Forelimb muscle (tissue), 1 donor: ENCODE measurements at places on chromosomes 4 and X.

DNA sequence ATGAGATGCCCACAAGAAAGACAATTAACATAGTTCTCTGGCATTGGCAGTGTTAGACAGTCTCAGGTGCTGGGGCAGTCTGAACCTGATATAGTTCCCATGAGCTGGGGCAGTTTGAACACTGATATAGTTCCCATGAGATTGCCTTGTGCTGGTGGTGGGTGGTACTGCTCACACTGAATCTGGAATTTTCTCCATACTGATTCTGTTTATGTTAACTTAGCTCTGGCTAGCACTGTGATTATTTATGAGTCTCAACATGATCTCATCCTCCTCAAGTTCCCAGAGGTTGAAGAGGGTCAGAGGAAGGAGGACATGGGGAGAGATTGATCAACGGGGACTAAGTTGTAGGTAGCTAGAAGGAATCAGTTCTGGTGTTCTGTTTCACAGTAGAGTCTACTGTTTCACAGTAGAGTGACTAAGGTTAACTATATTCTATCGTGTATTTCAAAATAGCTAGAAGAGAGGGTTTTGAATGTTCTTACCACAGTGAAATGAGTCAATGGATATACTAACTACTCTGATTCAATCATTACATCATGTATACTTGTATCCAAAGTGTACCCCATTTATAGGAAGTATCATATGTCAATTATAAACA, 379.9 kb downstream of the ADAM29 start:
- DNase-seq, result no peak

GRCh38 chr4:137390707-137391106, 141.6 kb downstream of the PCDH18 start:
- DNase-seq, result no peak

GRCh38 chr4:151887031-151887815, 126.4 kb upstream of the GATB start:
- DNase-seq, result no peak

DNA sequence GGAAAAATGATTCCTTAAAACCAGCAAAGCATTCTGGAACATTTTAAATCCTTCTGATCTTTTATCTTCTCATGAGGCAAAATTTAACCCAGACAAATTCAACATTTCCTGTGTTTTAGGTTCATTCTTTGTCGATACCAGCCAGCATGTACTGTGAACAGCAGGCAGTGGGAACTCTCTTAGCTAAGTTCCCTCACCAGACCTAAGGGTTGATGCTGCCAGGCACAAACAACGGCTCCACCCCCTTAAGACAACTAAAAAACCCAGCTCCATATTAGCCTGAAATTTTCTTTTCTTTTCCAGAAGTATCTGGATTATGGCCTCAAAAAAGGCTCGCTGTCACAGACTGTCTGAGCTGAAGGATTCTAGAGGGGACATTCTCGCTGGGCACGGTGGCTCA, 2.4 kb upstream of the RBM47 start:
- DNase-seq, result no peak

DNA sequence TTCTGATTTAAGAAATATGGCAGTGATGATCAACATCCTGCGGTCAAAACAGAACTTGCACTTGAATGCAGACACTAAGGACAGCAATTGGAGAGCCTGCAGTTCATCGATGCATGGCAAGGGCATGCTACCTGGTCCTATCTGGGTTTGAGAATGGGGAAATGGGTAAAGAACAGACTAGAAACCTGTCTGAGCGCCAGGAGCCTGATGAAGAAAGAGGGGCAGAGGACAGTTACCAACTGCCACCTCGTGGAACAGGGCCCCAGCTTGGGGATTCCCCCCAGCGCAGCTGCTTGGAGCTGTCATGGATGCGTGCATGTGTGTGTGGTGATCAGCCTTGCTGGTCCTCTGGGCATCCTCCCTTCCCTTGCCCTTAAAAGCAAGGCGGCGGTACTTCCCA, 30.2 kb upstream of the NKRF start:
- DNase-seq, result no peak

- DNase-seq, result no peak
Observed at GRCh38 chr4:99362768-99363167, 10.2 kb upstream of the ADH1C start.

DNA sequence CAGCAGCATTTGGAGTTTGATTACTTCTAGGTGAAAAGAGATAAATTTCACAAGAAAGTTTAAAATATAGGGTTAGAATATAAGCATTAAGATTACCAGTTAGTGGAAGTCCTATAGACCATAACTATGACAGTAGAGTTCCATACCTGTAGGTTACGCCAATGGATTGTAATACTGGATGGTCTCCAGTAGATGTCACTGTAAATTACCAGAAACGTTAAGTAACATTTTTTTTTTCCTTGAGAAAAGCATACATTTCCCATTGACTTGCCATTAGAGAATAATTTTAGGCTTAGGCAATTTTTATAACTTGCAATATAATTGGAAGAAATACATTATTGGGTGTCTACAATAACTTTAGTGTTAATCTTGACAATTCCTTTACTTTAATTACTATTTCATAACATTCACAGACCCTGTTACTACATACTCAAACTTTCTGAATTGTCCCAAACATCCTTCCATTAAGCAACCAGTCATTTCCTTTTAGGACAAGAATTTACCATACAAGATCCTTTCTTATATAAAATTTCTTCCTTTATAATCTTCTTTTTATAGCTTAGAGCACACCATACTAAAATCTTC, 304.1 kb upstream of the TECRL start:
- DNase-seq, result no peak

DNA sequence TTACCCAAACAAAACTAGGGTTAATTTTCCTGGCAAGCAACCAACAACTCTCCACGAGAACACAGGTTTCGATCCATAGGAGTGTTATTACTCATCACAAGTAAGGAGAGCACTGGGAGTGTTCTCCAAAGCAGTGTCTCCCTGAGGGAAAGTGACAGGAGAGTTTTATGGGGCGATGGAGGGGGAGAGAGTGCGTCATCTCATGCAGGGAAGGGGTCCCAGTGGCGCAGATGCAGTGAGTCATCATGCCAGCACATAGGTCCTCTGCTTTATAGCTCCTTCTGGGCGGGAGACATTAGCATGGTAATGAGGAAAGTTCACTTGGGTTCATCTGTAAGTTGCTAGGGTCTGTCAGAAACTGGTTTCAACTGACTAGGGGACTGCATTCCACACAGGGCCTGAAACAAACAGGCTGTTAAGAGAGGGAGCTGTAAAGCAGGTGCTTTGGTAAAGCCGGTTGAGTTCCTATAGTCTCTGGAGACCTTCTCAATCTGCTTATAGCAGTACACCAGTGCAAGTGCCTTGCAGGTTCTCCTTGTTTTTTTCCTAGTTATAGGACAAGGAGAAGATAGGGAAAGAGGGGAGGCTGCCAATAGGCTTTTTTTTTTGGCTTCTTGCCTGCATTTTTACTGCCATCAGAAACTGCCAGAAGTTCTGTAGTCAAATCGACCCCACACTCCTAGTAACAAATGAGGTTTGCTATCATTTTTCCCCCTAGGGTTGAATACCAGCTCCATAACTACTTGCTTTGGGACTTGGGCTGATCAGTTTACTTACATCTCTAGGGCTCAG, 12.8 kb upstream of the BOD1L1 start:
- DNase-seq, result no peak

- no peak for DNase-seq
Observed at GRCh38 chrX:134177527-134177926, 59.5 kb upstream of the CCDC160 start.

GRCh38 chrX:42943051-42943974, 165.3 kb upstream of the PPP1R2C start:
- no peak for DNase-seq

- DNase-seq, result no peak
Observed at GRCh38 chrX:118062817-118063615, 53.6 kb downstream of the KLHL13 start.

GRCh38 chr4:24533364-24533763, 51.0 kb downstream of the DHX15 start:
- DNase-seq, result no peak

DNA sequence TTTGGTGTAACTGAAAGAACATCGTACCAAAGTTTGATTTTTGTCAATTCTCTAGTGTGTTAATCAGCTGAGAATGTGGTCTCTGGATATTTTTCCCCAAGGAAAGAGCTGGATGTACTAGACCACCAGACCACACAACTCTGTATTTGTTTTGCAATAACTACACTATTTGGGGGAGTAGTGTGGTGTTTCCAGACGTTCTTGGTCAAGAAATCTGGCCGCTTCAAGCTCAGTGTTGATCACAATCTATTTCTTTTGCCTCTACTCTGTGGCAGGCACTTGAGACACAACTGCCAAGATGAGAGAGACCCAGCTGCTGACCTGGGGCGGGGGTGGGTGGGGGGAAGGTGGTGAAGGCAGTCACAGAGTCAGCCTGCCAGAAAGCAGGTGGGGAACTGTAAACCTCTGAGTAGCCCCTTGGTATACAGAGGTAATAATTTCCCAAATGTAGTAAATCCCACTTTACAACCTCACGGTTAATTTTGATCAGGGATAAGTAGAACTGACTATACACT, 30.6 kb downstream of the PTTG2 start:
- no peak for DNase-seq

DNA sequence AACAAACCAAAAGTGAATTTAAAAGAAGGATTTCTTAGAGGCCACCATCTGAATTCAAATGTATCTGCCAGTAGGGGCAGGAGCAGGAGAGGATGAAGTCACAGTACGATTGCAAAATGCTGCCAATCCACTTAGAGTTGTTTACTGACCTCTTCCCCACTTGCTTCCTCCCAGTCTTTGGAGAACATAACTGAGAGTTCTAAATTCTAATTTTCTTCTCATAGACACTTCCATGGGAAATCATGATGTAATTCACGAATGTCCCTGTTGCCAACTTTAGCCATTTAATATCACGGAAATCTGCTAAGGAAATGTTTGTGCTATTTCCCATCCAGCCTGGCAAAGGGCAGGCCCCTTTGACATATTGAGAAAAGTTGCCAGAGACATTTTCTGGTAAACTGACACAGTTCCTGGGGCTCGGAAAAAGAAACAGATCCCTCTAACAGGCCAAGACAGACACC, 33.6 kb upstream of the NOCT start:
- DNase-seq, result peak; percentile 51

- no peak for DNase-seq
Observed at GRCh38 chrX:154737136-154737535, 13.7 kb downstream of the GAB3 start.

DNA sequence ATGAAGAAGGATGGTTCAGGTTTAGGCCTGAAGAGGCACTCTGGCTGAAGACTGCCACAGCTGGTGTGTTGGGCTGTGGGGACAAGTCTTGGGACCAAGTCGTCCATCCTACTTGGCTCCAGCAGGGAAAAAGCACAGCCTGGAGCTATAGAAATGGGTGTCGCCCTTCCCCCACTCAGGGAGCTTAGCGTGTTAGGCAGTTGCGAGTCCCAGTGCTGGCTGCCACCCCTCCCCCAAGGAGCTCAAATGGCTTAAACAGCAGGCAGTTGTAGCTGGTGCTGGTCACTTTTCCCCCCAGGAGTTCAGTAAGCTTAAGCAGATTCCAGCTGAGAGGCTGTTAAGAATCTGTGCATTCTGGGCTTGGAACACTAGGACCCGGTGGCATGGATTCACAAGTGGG, 319.5 kb upstream of the POF1B start:
- DNase-seq, result no peak

DNA sequence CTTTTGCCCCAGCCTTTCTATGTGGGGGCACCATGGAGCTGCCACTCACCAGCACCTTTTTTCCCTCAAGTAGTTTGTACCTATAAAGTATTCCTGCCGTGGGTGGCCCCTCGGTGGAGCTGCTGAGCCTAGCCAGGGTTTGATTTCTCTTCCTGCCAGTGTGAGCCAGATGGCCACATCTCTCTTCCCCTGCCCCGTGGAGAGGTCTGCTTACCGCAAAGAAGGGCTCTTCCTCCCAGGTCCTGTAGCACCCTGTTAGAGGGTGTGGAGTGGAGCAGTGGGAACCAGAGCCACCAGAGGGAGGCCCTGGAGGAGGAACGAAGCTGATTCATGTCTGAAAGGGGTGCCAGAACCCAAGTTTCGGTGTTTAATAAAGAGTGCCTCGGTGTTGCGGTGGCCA, 95.4 kb downstream of the PTTG2 start:
- no peak for DNase-seq

GRCh38 chr4:2489841-2490552, 21.1 kb downstream of the RNF4 start:
- no peak for DNase-seq

DNA sequence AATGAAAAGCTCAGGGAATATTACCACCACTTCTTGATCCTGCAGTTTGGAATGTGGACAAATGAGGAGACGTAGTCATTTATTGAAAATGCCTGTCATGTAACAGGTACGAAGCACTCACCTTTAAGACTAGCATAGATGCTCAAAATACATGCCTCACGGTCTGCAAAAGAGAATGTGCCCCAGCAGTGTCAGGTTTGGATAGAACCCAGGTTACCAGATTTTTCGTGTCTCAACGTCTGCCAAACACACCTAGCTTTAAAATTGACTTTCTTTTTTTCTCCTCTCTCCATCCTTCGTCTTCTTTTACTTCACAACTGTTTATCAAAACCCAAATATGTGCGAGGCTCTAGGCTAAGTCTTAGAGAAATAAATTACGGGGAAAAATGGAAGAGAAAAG, 606.8 kb upstream of the ATOH1 start:
- no peak for DNase-seq
